Activated T-helper 2 cell treated with anti-CD3 and anti-CD28 coated beads, Interferon-gamma antibody, Interleukin-2, Interleukin-4, amounts not matched to agents 10 μg/mL and 5 μg/mL and 100 μg/mL, durations not matched to agents 14 hours and 24 hours and 36 hours (primary cell): ENCODE measurements at places on chromosomes 7 and 10.

DNA sequence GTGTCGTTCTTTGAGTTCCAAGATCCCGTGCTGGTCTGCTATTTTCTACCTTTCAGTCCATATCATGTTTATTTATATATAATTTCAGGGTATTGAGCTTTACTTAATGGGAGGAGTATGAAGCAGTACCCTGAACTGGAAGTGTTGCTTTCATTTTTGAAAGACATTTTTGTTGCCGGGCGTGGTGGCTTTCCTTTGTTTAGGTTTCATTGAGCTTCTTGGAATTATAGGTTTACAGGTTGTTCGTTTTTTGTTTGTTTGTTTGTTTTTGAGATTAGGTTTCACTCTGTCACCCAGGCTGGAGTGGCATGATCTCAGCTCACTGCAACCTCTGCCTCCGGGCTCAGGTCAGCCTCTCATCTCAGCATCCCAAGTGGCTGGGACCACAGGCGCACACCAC lies 7.4 kb downstream of the ZNF487 start:
- DNase-seq: no peak
- H3K27me3 ChIP-seq: no peaks in the 10 kb centered on the region
- H3K4me1 ChIP-seq: peaks cover 7% of the 10 kb centered on the region
- H3K4me3 ChIP-seq: no peak overlapping the region
- no peak overlapping the region for H3K27ac ChIP-seq

DNA sequence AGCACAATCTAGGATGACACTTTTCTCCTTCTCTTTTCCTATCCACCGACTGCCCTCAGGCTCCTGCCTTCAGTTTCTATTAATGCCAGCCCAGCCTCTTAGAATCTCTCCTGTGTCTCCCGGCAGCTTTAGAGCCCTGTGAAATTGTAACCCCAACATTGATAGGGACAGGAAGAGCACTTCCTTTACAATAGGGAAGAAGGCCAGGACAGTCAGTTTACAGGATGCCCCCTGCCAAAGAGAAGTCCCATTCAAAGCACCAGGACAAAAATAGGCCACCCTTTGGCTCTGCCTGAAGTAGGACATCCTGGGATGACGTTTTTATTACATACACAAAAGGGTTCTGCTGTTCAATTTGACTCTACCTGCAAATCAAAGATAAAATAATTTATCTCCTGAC lies 64.7 kb upstream of the ANK3 start:
- no peak overlapping the region for H3K4me3 ChIP-seq
- DNase-seq: no peak
- peaks cover 4% of the 10 kb centered on the region for H3K4me1 ChIP-seq
- H3K36me3 ChIP-seq: no peaks in the 10 kb centered on the region
- H3K27me3 ChIP-seq: no peaks in the 10 kb centered on the region

- H3K27ac ChIP-seq: no peak overlapping the region
- no peak overlapping the region for H3K4me3 ChIP-seq
- no peaks in the 10 kb centered on the region for H3K36me3 ChIP-seq
- no peak for DNase-seq
- H3K27me3 ChIP-seq: peaks cover 13% of the 10 kb centered on the region
Measured at GRCh38 chr7:144391823-144392255, 11.7 kb downstream of the NOBOX start.

- H3K27me3 ChIP-seq: no peaks in the 10 kb centered on the region
- no peak overlapping the region for H3K27ac ChIP-seq
- DNase-seq: no peak
- H3K36me3 ChIP-seq: no peaks in the 10 kb centered on the region
- H3K4me1 ChIP-seq: no peaks in the 10 kb centered on the region
- H3K4me3 ChIP-seq: no peak overlapping the region
Measured at GRCh38 chr10:75672842-75673241, 241.4 kb downstream of the LRMDA start.

- no peak overlapping the region for H3K4me3 ChIP-seq
- H3K27me3 ChIP-seq: no peaks in the 10 kb centered on the region
- no peak for DNase-seq
- H3K36me3 ChIP-seq: no peaks in the 10 kb centered on the region
- peaks cover 9% of the 10 kb centered on the region for H3K4me1 ChIP-seq
Measured at GRCh38 chr10:5354068-5354467, 10.7 kb upstream of the UCN3 start.
